ENCODE measurements at places on chromosomes 12 and 14.

- no peak for DNase-seq
These were observed 66.8 kb upstream of the CFL2 start for GRCh38 chr14:34781242-34781641.

DNA sequence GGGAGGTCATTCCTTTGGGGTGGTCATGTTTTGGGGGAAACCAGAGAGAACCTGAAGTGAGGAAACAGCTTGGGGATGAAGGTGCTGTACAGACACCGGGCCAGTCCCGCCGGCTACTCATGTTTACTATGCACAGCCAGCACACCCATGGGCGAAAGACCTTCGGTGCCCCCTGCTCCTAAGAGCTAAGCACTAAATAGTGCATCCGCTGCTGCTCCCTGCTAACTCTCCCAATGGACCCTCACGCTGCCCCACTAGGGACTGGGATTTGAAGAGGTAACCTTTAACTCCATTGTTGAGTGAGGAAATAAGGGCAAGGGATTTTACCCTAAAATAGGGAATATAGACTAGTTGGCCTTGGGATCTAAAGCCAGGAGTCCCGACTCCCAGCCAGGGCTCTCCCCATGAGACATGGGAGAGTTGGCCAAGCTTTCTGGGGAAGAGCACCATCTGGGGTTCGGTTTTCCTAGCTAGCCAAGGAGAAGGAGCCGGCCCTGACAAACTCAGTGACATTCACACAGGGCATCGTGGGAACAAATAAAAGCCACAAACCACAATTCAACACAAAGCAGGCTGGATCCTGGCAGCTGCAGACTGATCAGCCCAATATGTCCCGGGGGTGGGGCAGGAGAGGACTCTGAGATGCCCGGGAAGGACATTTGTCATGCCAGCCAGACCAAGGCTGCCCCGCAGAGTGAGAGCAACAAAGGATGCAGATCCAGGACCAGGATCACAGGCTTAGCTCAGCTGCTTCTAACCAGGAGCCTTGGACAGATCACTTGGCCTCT, 91.7 kb downstream of the SINHCAF start:
- DNase-seq: no peak

DNA sequence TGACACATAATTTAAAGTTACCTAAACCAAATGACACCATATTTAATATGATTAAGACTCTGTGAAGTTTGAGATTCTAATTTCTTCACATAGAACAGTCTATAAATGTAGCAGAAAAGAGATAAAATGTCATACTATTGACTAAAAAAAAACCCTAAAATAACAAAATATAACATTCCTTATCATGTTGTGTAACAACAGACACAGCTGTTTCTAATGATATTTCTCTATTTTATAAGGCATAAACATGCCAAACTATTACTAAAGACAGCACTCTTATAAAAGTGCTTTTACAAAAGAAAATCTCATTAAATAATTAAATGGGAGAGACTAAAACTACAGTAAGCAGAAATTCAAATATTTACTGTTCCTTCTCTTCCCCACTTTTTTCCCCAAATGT, 49.4 kb downstream of the NOVA1 start:
- no peak for DNase-seq

GRCh38 chr12:104446646-104447421, 9.9 kb upstream of the CHST11 start:
- no peak for DNase-seq

DNA sequence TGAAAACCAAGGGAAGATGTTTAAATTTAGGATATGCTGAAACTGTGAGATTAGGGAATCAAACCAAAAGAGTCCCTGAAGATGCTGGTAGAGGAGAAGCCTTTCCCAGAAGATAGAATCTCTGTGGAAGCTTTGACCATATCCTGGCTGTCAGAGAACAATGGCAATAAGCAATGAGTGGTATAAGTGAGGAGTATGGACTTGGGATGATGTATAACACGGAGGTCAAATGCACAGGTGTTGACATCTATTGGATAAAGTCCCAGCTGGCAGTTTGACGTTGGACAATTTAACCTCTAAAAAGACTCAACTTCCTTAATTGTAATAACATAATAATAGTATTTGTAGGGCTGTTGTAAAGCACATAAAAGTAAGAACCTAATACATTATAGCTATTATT, 30.1 kb upstream of the CLEC14A start:
- DNase-seq: no peak

DNA sequence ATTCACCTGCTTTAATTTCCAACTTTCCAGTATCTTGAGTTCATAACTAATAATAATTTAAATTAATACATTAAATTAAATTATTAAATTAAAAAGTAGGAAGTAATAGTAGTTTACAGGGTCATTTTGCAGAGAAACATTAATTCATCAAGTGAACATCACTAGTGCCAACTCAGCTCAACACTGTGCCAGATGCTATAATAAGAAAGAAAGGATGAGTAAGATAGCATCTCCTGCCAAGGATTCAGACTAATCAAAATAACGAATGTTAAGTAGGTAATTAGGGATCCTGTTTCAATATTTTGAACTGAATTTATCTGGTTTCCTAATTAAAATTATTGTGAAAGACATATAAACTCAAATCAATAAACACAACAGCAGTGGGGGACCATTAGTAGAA, 596.7 kb downstream of the SLC6A15 start:
- no peak for DNase-seq

- no peak for DNase-seq
These were observed 23.7 kb downstream of the SLC5A8 start for GRCh38 chr12:101186291-101186690.

DNA sequence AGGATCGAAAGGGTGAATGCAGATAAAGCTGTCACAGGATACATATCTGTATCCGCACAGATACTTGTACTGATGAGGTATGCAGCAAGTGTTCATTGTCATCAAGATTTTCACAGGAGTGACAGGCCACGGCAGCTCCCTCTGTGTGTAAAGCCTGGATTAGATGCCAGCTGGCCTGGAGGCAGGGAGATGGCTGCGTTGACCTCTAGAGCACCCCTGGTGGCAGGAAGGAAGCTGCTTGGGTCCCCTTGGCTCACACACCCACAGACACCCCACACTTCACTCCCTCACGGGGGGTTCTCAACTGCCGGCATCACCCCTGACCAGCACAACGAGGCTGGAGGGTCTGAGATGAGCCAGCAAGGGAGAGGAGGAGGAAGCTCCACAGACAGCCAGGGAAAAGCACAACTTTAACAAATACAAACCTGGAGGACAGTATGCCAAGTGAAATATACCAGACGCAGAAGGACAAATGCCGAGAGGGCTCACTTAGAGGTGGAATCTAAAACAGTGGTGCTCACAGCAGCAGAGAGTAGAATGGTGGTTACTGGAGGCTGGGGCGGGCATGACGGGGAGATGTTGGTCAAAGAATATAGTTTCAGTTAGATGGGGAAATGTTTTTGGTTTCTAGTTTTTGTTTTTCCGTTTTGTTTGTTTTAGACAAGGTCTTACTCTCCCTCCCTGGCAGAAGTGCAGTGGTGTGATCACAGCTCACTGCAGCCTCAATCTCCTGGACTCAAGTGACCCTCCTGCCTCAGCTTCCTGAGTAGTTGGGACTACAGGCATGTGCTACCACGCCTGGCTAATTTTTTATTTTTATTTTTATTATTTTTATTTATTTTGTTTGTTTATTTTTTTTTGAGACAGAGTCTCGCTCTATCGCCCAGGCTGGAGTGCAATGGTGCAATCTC, 45.7 kb downstream of the TEAD4 start:
- no peak for DNase-seq

DNA sequence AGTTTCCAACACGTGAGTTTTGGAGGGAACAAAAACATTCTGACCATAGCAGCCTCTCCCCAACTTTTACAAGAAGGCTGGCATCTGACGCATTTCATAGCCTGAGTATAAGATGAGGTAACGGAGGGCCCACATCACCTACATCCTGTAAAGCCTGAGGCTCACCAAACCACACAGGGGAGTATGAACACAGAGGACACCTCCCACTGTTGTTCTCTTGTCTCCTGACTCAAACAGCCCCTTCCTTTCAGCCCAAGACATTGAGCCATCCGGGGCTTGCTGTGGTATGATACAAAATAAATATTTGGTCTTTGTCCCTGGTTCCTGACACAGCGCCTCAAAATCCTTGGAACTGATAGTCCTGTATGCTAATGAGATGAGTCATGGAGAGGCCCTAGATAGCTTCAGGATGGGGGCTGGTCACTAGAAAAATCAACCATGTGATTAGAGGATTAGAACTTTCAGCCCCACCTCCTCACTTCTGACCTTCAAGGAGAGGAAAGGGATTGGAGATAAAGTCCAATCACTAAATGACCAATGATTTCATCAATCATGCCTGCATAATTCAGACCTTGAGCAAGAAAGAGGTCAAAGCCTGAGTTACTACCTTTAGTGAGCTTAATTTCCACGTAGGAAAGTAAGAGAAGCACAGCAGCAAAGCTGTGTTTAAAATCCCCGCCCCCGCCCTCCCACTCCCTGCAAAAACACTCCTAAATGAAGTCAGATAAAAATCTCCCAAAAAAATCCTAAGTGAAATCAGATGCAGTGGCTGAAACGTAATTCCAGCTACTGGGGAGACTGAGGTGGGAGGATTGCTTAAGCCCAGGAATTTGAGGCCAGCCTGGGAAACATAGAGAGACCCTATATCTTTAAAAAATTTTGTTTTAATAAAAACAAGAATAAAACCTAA, 236.4 kb downstream of the PCNX1 start:
- peak; percentile 35 for DNase-seq

- no peak for DNase-seq
These were observed 238.5 kb downstream of the GPHN start for GRCh38 chr14:66746316-66747006.

DNA sequence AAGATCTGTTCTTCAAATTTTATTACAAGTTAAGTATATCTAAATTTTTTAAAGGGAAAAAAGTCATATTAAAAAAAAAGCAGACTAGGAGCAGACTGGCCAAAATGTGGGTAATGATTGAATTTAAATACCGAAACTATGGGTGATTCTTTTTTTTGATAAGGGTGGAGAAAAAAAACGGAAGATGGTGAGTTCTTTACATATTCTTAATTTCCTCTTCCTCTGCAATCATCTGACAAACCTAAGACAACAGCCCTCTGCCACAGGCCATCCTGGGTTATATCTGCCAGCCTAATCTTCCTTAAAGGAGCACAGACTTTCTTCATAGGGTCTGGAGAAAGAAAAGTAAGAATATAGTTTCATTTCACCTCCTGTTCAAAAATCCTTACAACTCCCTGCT, 108.0 kb downstream of the PPP2R5E start:
- DNase-seq: no peak

DNA sequence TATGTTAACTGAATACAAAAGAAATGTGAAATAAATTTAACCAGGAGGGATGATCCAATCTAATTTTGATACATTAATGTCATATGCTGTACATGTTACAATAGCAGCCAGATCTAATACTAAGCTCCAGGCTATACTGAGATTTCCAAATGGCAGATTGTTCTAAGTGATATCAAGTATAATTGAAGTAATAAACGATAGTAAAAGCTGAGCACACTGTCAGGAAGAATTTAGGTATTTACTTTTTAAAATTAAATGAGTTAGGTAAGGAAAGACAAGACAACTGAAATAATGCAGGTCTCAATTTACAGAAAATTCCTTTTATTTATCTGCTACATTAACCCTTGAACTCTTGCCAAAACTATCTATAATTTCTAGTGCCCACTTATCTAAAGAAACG, 39.9 kb downstream of the INSM2 start:
- no peak for DNase-seq

DNA sequence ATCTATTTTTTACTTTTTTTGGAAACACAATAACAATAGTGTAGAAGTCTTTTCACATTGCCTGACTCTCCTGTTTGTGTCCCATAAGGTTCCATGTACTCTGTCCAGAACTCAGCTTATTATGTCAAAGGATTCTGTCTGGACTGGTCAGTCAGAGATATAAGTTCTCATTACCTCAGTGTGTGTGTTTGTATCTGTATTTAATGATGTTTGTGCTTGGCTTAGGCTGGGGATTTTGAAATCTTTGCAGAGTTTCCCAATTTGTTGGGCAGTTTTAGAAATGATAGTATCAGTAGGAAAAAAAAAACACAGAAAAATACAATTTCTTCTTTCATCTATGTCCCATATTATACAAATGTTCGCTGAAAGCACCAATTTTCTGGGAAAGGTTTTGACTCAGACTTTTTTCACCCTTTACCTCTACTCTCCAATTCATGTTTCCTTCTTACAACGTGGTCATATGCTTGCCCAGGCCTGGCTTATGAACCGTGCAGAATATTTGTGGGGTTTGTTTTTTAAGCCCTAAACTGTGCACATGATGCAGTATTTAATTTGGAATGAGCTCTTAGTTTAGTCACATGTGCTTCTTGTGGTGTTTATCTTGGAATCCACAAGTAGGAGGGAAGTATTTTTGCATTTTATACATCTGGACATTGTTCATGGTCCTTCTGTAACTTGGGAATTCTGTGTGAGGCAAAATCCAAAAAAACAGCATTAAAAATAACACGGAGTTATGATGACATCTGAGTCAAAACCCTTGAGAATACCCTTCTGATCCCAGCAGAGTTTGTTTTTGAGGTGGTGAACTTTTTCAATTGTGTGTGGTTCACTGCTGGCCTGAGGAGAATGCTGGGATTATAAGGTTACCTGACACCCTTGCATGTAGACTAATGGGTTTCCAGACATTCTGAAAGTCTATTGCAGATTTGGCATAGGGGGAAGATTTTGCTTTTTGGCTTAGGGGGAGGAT, 121.2 kb downstream of the RAD51B start:
- no peak for DNase-seq

- no peak for DNase-seq
These were observed 17.1 kb downstream of the HELB start for GRCh38 chr12:66319266-66319954.

GRCh38 chr14:60106339-60106738, 14.6 kb downstream of the PCNX4 start:
- no peak for DNase-seq

DNA sequence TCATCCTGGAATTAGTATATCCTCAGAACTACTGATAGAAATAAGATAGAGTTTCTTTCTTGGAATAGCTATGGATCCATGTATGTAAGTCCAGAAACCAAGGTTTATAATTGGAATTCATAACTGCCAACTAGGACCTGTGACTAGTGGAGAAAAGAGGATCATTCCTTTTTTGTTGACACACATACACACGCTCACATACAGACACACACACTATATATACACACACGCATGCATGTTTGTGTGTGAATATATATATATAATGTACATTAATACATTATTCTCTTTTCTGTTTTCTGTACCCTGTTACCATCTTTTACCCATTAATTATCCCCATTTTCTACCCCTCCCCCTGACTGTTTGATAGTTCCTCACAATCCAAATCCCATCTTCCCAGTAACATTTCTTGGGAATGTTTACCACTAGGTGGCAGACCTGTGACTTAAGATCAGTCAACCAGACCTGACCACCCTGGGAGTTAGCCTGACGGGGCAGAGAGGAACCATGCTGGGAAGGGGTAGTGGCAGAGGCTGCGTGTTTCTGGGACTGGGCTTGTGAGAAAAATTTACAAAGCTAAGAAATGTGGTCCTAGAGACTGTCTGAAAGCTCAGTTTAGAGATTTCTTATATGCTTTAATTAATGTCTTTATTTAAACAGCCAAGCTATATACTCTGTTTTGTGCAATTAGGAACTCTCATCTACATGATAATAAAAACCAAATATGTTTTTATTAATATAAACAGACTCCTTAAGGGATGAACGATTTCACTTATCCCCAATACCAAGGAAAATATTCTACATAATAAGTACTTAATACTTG, 308.0 kb downstream of the PPFIA2 start:
- DNase-seq: no peak
